ENCODE measurements at places on chromosomes 6 and 20.

DNA sequence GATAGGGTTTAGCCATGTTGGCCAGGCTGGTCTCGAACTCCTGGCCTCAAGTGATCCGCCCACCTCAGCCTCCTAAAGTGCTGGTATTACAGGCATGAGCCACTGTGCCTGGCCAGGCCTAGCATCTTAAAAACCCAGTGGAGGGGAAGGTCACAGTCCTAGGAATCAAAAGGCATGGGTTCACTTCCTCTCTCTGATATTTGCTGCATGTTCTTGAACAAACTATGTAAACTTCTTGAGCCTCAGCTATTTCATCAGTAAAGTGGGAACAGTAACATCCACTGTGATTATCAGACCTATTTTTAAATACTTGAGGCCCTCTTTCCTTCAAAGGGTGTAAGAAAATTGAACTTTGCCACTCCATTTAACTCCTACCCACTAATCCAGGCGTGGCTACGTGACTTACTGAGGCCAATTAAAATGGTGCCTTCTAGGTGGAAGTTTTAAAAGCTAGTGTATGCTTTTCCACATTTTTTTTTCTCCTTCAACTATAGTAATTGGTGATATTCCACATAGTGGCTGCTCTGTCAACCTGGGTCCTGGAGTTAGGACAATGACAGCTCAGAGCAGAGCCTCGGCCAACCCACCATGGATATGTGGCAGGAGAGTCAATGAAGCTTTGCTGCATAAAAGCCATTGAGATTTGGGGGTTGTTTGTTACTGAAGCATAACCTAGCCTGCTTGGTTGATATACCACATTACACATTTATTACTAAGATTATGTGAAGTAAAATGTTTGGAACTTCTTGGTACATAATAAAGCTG, 32.2 kb upstream of the IER3 start:
- no peak for DNase-seq

DNA sequence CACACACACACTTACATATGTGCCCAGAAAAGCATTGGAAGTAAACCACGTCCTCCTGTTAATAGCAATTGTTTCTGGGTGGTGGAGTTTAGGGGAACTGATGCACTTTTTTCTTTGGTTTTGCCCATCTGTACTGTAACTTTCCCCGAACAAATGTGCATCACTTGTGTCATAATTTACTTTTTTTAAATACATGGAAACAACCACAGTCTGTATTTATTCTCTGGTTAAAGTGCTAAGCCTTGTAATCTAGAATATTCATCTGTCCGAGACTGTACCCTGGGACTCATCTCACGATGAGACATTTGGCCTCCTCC, 61.5 kb upstream of the CD93 start:
- DNase-seq: no peak

DNA sequence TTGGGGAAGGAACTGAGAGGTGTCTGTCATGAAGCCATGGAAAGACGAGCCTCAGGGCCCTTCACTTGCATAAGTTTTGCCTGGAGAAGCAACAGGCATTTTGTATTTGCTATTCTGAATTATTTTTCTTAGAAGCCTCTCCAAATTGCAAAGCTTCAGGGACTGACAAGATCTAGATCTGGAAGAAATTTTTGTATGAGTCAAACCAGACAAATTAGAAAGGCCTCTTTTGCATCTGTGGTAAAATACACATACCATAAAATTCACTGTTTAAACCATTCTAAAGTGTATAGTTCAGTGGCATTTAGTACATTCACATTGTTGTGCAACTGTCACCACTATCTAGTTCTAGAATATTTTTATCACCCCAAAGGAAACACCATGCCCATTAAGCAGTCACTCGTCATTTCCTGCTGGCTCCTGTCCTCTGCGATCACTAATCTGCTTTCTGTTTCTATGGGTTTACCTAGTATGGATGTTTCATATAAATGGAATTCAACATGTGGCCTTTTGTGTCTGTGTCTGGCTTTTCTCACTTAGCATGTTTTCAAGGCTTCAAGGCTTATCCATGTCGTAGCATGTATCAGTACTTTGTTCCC, 269.1 kb downstream of the PHF3 start:
- DNase-seq: no peak

GRCh38 chr6:135546206-135546605, 48.7 kb upstream of the AHI1 start:
- no peak for DNase-seq

DNA sequence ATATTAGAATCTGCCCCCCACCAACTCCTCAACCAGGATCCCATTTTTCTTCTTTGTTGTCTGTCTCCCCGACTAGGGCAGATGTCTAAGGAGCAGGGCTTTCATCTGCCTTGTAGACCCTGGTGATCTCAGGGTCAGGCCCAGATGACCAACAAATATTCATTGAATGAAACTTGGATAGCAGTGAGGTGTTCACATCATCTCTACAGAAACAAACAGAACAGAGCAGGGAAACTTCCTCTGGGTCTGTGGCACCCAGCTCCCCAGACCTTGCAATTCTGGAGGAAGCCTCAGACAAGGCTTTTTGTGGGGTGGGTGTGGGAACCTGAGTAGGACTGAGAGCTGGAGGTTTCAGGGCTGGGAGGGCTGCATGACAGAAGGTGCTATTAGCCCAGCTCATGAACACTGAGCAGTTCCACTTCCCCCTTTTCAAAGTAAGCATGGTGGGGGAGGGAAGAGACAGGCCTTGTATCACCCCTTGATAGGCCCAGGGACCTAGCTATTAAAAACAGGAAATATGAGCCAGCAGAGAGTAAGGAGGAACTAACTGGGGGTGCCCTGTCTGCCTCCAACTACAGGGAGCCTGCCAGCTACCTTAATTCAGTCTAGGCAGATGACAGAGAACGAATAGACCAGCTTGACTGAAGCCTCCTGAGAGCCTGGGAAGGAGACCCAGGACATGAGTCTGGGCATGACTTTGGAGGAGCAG, 37.3 kb upstream of the TOP1 start:
- no peak for DNase-seq

DNA sequence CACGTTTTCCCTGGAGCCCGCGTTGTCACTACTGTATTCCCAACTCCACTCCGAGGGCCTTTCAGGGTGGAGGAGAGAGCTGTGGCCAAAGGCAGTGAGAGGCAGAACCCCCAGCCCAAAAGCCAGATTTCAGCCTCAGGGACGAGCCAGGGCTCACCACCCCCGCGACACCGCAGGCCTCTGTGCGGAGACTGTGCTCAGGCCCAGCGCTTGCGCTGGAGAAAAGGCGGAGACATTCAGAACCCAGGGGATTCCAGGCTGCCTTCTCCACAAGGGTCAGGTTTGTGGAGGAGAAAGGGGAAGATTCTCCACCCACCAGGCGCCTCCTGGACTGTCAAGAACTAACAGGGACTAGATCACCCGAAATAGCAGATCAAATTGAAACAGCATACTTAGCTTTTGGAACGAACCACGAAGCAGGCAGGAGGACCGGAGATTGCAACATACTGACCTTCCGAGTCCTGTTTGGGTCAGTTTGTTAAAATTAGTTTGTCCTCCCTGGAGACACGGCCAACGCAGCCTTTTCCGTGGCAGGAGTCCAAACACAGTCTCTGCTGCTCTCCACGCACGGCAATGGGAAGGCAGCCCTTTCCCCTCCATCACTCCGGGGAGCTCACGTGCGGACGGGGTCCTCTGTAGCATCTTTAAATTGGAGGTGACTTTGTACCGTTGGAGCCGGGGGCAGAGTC, 14.4 kb downstream of the DLL1 start:
- DNase-seq: no peak

- no peak for DNase-seq
Observed at GRCh38 chr6:39153766-39154397, 38.9 kb upstream of the SAYSD1 start.

DNA sequence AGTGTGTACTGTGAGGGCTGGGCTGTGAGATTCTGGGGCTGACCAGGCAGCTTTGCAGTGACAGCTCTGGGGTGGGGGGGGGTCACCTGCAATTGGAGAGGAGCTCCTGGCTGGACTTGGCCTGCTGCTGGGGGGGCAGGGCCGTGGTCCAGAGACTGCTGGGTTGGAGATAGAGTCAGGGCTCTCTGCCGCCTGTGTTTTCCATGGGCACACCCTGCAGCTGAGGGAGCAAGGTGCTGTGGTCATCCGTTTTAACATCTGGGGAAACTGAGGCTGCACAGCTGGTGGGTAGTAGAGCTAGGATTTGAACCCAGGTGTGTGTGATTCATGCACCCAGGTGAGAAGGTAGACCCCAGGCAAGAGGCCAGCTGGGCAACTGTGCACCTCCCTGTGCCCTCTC, 7.3 kb downstream of the DLGAP4 start:
- no peak for DNase-seq

GRCh38 chr6:167731731-167732422, 94.8 kb upstream of the AFDN start:
- no peak for DNase-seq

DNA sequence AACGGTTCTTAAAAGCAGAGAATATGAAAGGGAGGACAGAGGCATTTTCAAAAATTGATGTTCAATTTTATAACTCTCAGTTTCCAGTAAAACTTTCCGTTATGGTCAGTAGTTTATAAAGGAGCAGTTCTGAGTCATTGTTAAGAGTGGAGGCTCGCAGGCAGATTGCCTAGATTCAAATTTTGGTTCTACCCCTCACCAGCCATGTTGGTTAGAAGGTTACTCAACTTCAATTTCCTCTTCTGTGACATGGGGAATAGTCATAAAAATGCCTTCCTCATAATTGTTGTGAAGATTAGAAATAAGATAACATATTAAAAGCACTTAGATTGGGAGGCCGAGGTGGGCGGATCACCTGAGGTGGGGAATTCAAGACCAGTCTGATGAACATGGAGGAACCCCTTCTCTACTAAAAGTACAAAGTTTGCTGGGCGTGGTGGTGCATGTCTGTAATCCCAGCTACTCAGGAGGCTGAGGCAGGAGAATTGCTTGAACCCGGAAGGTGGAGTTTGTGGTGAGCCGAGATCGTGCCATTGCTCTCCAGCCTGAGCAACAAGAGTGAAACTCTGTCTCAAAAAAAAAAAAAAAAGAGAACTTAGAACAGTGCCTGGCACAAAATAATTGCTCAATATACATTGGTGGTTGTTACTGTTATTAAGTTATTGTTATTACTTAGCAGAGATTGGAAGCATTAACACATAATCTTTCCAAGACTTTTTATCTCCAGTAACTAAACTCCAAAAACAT, 348.9 kb downstream of the NRN1 start:
- DNase-seq: no peak

- DNase-seq: no peak
Observed at GRCh38 chr6:21157186-21157929, 436.2 kb upstream of the SOX4 start.

GRCh38 chr6:148934539-148934938, 187.7 kb downstream of the UST start:
- DNase-seq: no peak

GRCh38 chr6:2502998-2503674, 247.6 kb downstream of the MYLK4 start:
- DNase-seq: no peak

DNA sequence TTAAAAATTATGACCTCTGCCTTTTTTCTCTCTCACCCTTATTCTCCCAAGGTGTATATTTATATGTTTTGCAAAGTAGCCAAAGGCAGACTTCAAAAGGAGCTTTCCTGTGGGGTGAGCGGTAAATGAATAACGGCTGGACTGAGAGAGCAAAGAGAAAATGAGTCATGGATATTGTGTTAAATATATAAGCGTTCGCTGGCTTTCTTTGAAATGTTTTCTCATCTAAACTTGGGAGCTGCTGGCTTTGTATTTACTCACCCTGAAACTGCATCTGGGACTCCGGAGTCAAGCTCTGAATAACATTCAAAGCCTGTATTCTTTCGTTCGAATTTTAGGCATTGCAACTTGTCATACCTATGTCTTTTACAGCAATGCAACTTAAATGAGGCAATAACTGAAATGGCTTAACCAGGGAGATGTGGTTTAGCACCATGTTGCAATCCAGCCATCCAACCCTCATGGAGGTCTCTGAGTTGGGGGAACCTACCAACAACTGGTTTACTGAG, 32.0 kb downstream of the ATXN1 start:
- DNase-seq: no peak

DNA sequence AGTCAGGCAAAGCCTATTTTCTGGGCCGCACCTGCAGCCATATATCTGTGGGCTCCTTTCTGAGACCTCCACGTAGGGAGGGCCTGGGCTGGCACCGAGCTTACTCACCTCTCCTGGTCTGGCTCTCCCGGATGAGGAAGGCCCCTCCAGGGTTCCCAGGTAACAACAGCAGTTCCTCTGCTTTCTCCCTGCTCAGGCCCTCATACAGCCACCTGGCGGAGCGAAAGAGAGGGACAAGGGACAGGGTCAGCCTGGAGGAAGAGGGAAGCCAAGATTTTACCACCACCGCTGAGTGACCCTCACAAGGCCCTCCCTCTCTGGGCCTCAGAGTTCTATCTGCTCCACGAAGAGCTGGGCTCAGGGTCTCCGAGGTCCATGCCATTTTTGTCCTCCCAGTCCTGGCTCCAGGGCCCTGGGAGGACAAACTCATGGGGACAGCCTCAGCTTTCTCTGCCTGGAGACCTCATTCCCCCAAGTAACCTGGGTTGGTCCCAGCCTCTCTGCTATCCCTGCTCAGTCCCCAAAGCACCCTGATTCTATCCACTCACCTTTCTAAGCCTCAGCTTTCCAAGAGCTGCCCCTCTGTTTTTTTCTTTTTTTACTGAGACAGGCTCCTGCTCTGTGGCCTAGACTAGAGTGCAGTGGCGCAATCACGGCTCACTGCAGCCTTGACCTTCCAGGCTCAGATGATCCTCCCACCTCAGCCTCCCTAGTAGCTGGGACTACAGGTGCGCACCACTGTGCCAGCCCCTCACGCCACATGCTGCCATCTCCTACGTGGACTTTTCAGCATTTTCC, 13.3 kb downstream of the SLA2 start:
- no peak for DNase-seq

All from cortex of kidney (tissue), 1 donor.